ENCODE measurements at places on chromosomes 4 and X.

GRCh38 chr4:126762663-126763247 is 870.0 kb upstream of the INTU start:
- no peak for ATAC-seq

GRCh38 chr4:180101348-180102083 is 2141.7 kb upstream of the TENM3 start:
- no peak for ATAC-seq

DNA sequence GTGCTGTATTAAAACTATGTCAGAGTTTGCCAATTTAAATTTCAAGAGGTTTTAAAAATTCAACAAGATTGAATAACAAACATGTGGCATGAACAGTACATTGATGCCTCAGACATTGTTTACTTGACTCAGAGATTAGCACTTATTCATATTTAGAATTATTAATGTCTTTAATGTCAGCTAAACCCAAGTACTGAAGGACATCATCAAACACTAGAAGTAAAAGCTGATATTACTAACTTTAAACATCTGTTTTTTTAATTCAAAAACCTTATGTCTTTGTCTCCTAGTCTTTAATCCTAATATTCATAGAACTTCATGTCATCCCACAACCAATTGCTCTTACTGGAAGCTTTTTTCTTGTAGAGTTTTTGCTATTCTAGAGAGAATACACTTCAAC is 406.2 kb upstream of the PCDH7 start:
- no peak for ATAC-seq

- no peak for ATAC-seq
Observed at GRCh38 chr4:22897520-22898108, 204.9 kb downstream of the GBA3 start.

GRCh38 chr4:106618956-106619355 is 250.4 kb upstream of the GIMD1 start:
- ATAC-seq: no peak

GRCh38 chr4:3851211-3851610 is 85.0 kb downstream of the ADRA2C start:
- ATAC-seq: no peak

DNA sequence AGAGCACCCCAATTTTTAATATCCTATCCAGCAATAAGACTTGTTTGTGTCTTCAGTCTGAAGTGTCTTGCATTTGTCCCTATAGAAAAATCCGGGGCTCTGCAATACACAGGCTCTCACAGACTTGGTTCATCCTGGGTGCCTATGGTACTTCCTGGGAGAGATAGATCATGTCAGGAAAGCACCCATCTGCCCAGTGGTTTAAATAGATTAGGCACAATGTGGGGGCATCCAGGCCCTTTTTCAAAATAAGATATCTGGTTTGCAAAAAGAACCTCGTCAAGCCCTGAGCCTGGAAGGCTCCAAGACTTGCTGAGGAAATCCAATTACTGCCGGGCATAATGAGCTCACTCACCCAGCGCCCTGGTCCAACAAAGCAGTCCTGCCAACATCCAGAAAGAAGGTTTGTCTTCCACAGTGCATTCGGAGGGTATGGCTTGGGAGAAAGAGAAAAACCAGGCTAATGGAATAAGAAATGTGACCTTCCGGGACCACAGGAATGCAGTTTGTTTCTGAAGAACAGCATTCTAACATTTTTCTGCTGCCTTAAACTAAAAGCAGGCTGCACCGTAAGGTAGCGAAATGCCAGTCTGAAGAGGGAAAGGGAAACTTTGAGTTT is 11.6 kb downstream of the JAKMIP1 start:
- no peak for ATAC-seq

DNA sequence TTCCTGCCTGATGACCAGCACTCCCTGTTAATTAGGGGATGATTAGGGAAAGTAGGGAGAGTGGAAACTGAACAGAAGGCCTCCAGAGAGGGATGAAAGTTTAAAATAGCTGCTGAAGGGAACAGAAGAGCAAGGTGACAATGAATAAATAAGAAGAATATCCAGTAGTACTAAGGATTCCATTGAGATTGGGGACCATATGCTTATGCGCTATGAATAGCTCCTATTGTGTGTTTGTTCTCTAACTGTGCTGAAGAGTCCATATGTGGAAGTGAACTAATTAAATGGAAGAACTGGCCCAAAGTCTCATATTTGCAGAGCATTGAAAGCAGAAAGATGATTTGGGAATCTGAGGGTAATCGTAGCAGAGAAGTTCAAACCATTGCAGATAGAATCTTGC is 137.0 kb downstream of the PRSS12 start:
- no peak for ATAC-seq

GRCh38 chrX:147228153-147228552 is 413.6 kb upstream of the CXorf51A start:
- no peak for ATAC-seq

- no peak for ATAC-seq
Observed at GRCh38 chr4:103887191-103887590, 167.4 kb upstream of the TACR3 start.

Data from stimulated activated memory B cell treated with anti-CD40 and anti-IgM and Interleukin-4, amounts not matched to agents 10 μg/mL and 1 μg/mL and 100 μg/mL, for 72 hours (primary cell).